ENCODE measurements at places on chromosomes 16 and 17.

GRCh38 chr16:52251495-52251894 lies 295.4 kb downstream of the TOX3 start:
- no peak for DNase-seq

DNA sequence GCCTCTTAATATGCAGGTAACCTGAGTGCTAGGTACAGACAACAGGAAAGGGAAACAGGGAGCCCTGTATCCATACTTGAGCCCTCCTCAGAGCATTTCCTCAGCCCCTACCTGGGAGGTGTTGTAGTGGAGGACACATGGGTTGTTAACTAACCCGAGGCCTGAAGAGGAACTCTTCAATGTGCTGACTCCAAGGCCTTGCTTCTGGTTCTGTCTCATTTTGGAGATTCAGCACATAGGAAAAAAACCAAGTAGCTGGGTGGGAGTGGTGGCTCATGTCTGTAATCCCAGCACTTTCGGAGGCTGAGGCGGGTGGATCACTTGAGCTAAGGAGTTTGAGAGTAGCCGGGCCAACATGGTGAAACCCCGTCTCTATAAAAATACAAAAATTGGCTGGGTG lies 24.8 kb downstream of the SNX11 start:
- no peak for DNase-seq

DNA sequence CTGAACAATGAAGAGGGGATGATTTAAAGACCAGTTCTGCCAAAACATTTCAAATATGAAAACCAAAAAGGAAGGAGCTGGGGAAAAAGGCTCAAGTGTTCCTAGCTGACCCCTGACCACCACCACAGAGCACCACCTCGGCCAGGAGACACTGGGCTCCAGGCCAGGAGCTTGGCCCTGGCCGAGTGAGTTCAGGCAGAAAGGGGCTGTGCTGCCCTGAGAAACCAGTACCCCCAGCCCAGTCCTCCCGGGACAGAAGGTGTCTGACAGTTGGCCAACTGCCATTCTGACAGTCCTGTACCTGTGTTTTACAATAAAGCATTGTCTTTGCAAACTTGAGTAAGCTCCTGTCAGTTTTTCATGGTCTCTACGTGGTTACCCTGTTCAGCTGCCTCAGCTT lies 98.2 kb downstream of the VPS53 start:
- DNase-seq = no peak

DNA sequence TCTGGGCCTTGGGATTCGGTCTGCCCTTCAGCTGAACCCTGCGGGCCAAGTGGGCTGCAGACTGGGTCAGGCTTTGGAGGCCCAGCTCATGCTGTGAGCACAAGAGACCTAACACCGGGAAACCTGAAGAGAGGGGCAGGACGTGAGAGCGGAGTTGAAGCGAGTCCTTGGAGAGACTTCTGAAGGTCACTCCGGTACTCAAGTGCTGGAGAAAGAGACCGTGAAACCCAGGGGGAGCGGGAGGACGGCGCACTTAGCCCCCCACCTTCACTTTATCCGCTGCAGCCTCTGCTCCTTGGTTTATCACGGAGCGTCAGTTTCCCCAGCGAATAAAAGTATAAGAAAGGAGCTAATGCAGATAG lies 361 bp downstream of the UQCRC2 start:
- DNase-seq = no peak

DNA sequence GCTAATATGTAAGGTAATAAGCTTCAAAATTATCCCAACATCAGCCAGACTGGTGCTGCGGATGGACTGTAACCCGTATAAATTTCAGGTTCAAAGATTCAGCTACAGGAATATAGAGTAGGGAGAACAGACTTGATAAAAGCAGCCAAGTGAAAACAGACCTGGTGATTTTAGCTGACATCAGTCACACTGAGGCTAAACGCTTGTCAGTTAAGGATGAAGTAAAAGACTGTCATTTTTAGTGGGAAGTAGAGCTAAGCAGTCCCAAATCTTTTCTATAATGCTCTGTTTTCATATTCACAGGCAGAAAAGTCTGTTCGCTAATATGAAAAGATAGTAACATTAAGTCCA lies 35.4 kb downstream of the CMTM4 start:
- DNase-seq = no peak

- no peak for DNase-seq
These were observed 53.4 kb downstream of the CACNG3 start for GRCh38 chr16:24309258-24310142.

GRCh38 chr17:10130677-10131076 lies 67.7 kb downstream of the GAS7 start:
- no peak for DNase-seq

DNA sequence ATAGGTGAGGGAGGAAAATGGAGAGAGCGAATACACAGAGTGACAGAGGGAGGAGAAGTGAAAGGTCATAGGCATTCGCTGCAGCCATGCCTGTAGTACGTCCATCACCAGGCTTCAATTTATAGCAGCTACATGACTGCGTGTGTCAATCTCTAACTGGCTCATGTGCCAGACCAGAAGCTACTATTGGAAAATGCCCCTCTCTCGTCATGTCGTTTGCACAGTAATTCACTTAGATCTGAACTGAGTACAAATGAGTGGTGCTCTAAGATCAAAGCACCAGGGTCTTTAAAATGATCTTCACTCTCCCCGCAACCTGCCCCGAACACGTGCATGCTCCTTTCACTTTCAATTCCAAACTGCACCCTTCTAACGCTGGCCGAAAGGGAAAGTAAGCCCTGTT lies 51.3 kb downstream of the ADCY9 start:
- no peak for DNase-seq

GRCh38 chr17:35801583-35802224 lies 6.3 kb upstream of the MMP28 start:
- peak; percentile 73 for DNase-seq

- no peak for DNase-seq
These were observed 805.6 kb upstream of the EEF2KMT start for GRCh38 chr16:5903153-5903552.

GRCh38 chr17:79874329-79874981 lies 35.2 kb upstream of the CBX4 start:
- DNase-seq = no peak

DNA sequence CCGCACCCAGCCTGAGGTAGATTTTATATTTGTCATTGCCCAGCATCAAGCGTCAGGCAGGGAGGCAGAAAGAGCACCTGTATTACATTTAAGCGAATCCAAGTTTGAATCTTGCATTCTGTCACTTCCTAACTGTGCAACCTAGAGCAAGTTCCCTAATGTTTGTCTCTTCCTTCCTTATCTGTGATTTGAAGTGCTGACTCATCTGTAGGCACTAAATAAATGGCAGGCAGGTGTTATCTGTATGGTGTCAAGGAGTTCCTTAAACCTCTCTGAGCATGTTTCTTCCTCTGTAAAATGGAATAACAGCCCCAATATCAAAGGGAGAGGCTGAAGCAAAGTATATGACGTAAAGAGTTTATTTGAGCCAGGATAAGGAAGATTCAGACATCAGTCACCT lies 24.3 kb downstream of the GP2 start:
- DNase-seq = no peak

DNA sequence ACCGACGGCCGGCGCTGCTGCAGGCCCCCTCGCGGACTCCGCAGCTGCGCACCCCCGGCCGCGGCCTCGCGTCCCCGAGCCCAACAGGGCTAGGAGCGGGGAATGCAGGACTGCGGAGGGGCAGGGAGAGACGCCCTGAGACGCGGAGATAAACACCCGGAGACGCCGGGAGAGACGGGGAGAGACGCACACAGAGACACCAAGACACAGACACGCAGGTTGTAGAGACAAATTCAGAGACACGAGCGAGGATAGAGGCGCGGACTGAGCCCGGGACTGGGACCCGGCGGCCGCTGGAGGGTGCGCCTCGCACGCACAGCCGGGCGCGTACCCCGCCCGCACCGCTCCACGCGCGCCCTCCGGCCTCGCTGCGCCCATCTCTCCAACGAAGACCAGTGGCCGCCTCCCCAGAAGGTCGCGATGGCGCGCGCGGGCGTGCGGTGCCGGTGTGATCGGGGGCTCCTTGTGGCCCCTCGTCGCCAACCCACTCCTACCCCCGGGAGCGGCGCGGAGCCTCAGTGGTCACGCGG lies 902 bp downstream of the STAC2 start:
- DNase-seq = no peak

DNA sequence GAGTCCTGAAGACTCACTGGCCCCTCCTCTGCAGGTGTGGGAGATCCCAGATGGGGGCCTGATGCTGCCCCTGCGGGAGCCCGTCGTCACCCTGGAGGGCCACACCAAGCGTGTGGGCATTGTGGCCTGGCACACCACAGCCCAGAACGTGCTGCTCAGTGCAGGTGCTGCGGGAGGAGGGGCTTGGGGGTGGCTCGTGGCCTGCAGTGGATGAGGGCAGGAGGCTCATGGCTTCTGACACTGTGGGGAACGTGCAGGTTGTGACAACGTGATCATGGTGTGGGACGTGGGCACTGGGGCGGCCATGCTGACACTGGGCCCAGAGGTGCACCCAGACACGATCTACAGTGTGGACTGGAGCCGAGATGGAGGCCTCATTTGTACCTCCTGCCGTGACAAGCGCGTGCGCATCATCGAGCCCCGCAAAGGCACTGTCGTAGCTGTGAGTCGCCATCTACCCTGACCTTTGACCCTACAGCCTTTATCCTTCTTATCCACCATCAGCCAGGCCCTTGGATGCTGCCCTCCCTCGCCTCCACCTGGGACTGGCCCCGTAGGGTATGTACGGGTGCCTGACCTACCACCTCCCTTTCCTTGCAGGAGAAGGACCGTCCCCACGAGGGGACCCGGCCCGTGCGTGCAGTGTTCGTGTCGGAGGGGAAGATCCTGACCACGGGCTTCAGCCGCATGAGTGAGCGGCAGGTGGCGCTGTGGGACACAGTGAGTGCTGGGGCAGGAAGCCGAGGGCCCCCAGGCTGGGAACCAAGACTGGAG lies 3.6 kb downstream of the CORO1A start:
- DNase-seq = peak; percentile 64

GRCh38 chr17:31967648-31968047 lies 30.8 kb downstream of the SUZ12 start:
- no peak for DNase-seq

DNA sequence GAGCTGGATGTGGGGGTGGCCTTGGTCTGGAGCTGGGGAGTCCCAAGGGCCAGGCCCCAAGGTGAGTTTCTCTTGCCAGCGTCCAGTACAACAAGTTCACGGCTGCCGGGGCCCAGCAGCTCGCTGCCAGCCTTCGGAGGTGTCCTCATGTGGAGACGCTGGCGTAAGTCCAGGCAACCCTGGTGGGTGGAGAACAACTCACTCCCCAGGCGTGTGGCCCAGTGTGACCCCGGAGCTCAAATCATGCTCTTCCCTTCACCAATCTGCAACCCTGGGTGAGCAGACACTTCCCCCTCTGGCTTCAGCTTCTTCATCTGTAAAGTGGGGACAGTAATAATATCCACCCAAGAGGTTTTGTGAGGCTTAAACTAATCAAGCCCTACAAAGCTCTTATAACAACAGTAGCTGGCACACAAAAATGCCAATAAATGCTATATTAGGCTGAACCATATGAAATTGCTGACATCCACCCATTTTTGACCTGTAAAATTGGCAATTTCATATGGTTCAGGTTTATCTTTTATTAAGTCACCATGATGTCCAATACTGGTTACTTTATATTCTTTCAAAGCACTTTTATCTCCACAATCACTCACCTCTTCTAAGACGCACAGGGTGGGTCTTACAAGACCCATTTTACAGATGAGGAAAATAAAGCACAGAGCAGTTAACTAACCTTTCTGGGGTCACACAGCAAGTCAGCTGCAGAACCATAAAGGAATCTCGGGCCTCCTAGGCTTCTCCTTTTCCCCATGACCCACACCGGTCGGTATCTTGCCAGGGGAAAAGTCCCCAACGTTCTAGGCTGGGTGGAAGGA lies 19.7 kb downstream of the DEXI start:
- peak; percentile 88 for DNase-seq

DNA sequence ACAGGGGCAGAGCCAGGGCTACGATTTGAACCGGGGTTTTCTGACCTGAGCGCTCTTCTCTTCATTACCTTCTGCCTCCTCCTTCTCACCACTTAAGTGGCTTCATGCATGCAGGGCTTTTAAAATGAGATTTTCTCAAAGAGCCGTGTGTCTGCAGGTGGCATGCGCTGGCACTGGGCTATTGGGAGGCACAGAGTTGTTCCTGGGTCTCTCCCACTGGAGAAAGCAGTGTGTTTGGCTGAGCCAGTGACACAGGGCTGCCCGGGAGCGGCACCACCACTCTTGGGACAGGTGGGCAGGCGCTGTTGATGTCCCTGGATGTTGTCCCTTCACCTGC lies 218.8 kb upstream of the CHMP6 start:
- no peak for DNase-seq

DNA sequence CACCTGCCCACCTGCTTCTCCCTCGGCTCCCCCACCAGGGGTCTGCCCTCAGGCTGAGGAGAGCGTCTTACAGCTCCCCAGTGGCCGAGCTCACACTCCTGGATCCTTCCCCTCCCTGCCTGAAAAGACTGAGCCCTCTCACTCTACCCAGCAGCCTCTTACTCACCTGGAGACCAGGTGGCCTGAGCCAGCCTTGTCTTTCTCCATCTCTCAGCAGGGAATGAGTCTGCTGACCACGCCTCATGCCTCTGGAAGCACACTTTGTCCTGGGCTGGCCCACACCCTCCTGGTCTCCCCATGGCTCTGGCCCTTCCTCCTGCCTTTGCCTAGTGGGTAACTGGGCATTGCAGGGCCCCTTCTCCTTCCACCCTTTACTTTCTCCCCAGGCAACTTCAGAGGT lies 177.2 kb downstream of the ENGASE start:
- DNase-seq = no peak

GRCh38 chr16:2973093-2973492 lies 3.9 kb downstream of the PAQR4 start:
- DNase-seq = no peak

DNA sequence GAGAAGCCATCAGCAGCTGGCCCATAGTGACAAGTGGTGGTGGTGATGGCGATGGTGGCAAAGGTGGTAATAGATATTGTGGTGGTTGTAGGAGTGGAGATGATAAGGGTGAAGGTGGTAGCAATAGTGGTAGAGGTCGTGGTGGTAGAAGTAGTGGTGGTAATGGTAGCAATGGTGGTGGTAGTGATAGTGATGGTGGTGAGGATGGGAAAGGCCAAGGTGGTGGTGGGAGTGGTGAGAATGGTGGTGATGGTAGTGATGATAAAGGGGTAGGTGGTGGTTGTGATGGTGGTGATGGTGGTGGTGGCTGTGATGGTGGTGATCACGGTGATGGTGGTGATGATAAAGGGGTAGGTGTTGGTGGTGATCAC lies 13.1 kb downstream of the CDH5 start:
- DNase-seq = no peak

- DNase-seq = no peak
These were observed 5.1 kb downstream of the KSR1 start for GRCh38 chr17:27461192-27461859.

DNA sequence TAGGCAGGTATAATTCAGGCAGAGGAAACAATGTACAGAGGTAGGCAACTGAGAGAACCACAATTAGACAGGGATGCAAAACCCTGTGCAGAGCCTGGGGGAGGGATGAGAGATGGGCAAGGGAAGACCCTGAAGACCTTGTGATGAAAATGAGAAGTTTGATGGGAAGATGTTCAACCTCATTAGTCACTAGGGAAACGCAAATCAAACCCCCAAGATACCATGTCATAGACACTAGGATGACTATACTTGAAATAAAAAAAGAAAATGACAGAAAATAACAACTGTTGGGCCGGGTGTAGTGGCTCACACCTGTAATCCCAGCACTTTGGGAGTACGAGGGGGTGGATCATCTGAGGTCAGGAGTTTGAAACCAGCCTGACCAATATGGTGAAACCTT lies 813.1 kb downstream of the CDH11 start:
- no peak for DNase-seq

GRCh38 chr17:34639706-34640425 lies 60.5 kb downstream of the TMEM132E start:
- no peak for DNase-seq

GRCh38 chr17:60941028-60941427 lies 263.4 kb downstream of the BCAS3 start:
- peak; percentile 85 for DNase-seq
